Mesangial cell (primary cell): ENCODE measurements at places on chromosomes 1 and 21. TPM values are rescaled to one million over a fixed set of nuclear protein-coding genes. Genes with fewer than 3 reads are reported as not detected.

The BMP8B gene
- total RNA-seq: 0.49 and 0.76 TPM in 2 replicates

The THEM5 gene
- total RNA-seq: not detected in 2 replicates

The CACHD1 gene
- 6.5 and 6.6 TPM in 2 replicates for total RNA-seq

The KCNJ10 gene
- not detected in 2 replicates for total RNA-seq

The SGIP1 gene
- total RNA-seq: 4.3 and 4.6 TPM in 2 replicates

The VPS72 gene
- total RNA-seq: 45.8 and 54.4 TPM in 2 replicates
